ENCODE measurements at places on chromosomes 1 and 21.

DNA sequence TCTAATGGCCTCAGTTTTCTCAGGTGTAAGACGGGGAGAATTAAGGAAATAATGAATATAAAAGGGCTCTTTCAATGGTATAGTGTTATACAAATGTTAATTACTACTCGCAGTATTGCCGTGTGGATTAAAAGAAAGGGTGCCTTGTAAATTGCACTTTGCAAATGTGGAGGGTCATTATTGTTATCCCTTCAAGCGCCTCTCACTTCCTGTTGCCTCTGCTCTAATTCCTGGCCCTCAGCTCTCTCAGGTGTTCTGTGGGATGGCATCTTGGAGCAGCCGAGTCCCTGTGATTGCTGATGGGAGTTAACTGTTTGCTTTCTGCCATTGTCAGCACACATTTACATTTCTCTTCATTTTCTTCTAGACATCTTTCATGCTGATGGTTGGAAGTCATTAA is 7.1 kb upstream of the S100A11 start:
- DNase-seq = no peak

DNA sequence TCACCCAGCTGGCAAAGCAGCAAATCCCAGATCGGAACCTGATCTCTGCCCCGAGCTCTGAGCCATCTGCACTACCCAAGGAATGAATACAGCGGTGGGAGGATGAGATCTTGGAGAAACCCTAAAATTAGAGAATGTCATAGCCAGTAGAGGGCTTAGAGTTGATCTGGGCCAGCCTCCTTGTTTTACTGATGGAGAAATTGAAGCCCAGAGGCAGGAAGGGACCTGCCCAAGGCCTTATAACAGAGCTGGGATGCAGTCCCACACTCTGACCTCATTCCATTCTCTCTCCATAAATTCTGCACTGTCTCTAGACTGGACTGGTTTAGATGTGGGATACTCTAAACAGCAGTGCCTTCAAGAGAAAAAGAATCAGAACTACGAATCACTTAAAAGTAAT is 4.8 kb upstream of the SFN start:
- DNase-seq = no peak

GRCh38 chr21:30447056-30447455 is 7.0 kb downstream of the KRTAP15-1 start:
- no peak for DNase-seq

DNA sequence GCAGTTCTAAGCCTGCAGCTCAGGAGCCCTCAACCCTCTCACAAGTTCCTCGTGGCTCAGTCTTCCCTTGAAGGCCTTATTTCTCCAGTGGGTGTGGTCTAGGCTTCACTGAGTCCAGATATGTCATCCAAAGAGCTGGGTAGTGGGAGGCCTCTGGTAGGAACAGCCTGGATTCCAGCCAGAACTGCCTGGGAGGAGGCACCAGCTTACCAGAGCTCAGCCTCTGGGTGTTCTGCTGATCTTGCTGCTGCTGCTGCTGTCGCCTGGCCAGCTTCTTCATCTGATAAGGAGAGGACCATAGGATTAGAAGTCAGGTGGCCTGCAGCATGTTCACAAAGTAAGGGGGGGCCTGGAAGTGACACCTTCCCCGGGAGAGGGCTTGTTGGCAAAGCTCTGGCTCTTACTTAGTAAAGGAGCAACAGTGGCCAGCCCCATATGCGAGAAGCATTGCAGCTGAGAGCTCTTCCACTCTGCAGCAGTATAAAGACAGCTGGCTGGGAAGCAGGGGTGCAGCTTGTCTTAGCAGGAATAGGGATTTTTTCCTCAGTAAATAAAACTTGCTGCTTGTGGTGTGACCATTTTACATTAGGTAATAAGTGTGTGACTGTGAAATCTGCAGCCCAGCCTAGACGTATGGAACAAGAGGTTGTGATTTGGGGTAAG is 148.5 kb downstream of the LMX1A start:
- DNase-seq = peak; percentile 29

DNA sequence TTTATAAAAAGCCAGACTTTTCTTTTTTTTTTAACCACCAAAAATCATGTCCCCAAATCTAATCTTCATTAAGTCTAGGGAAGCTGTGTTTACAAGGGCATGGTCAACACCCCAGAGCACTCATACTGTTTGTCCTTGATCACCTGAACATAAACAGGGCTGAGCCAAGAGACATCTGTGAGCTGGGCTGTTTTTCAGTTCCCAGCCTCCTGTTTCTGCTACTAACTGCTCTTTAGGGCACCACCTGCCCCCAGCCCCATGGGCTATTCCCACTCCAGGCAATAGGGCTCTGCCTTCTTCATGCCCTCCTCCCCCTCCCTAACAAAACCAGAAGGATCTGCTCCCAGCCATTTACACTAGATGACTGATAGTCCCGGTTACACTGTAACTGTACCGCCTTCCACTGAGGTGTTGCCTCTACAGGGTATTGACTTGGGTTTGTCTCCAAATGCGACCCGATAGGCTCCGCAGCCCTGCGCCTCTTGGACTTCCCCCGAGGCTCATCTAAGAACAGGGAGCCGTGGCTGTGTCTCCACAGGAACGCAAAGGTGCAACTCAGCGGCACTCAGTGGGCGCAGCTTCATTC is 11.7 kb upstream of the SLC26A9 start:
- no peak for DNase-seq

DNA sequence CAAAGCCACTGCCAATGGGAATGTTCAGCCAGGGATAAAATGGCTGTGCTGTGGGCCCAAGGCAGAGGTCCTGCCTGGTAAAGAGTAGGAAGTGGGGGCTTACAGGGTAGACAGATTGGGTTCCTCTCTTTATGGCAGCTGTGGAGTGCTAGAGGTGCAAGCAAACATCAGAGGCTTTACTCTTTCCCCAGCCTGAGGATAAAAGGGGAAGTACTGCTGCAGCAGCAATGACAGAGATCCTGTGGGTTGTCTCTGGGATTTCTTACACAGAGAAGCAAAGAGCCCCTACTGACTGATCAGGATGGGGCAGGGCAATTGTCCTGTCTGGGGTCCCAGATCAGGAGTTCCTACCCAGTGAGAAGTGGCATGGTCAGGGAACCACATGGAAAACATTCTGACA is 54.2 kb downstream of the DRAM2 start:
- no peak for DNase-seq
